Anterior cingulate cortex (tissue), 58 donors: ENCODE measurements at places on chromosomes 16 and 17.

DNA sequence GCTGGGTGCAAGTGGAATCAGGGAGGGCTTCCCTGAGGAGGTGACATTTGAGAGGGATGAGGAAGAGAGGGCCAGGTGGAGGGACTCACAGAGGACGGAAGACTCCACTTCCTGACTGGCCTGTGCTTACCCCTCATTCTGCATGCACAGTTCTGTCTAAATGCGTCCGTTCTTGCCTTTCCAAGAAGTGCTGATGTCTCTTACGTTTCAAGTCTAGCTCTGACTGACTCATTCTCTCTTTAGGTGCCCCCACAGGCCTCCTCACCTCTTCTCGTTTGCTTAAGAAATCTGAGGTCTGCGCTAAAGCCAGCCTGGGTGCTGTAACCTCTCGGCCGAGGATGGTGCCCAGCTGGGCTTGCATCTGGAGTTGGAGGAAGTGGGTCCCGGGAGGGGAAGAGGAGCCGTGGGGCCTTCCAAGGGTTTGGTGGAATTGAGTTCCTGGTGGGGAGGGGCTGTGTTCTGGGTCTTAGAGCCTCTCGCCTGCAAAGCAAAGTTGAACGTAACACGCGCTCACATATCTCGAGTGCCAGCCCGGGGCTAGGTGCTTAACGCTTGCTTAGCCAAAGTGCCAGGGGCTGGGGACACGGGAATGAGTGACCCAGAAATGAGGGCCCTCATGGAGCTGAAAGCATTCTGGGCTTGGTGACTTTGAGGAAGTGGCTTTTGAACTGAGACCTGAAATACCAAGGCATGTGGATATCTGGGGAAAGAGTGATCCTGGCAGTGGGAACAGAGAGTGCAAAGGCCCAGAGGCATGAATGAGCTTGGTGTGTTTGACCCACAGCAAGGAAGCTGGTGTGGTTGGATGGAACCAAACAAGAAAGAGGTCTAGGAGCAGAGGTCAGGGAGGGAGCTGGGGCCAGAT lies 4.8 kb downstream of the IL4R start:
- no peak for DNase-seq

DNA sequence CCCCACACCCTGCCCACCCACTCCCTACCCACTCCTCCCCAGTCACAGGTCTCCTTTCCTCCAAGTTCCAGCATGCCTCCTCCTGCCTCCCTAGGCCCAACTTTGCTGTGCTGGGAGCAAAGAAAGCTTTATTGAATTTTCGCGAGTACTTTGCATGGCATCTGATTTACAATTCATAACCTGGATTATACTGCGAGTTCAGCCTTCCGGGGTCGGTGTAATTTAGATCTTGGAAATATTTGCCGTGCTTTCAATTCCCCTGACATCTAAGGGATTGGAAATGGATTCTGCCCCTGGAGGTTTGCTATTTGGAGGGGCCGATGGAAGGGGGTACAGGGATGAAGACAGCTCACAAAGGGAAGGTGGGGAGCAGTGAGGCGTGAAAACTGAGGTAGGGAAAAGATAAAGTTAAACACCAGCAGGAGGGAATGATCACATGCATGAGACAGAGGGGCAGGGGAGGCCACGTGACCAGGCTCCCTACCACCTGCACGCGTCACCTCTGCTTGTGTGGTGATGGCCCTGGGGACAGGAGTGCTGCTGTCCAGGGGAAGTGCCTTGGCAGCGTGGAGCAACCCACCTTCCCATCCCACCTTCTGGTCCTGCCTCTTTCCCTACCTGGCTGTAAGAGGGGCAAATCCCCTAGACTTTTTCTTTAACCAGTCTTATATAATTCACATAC lies 132.3 kb upstream of the RPL38 start:
- DNase-seq, result no peak

- peak; percentile 43 for DNase-seq
These were observed 9.8 kb downstream of the SLC16A3 start for GRCh38 chr17:82238472-82239201.

DNA sequence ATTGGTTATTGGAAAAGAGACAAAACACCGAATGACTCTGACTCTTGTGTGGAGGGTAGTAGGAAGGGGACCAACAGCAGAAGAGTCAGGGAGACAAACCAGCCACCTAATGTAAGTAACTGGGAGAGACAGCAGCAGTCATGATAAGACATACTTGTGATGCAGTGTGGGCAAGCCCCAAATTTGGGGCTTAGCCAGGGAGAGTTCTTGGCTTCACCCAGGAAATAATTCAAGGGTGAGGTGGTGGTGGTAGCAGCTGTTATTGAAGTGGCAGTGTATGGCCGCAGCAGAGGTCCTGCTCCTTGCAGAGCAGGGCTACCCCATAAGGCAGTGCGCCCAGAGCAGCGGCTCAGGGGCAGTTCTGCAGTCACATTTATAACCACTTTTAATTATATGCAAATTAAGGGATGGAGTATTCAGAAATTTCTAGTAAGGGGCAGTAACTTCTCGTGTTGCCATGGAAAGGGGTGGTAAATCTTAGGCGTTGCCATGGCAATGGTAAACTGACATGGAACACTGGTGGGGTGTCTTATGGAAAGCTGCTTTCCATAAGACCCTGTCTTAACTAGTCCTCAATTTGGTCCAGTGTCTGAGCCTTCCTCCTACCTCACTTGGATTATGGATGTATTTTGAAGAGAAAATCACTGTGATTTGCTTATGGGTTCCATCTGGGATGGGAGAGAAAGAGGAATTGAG lies 317.1 kb downstream of the PHKB start:
- DNase-seq, result no peak

DNA sequence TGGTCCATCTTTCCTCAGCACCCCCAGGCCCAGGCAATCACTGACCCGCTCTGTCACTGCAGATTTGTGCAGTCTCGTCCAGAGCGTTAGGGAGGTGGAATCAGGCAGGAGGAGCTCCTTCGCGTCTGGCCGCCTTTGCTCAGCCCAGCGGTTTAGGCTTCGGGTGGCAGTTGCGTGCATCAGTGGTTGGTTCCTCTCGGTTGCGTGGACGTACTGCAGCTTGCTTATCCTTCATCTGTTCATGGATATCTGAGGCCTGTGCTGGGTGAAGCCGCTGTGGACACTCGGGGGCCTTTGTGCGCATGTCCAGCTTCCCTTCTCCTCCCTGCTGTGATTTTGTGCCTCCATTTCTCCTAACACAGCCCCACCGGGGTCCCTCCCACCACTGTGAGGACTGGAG lies 4.7 kb upstream of the P2RX1 start:
- no peak for DNase-seq

- DNase-seq, result no peak
These were observed 28.2 kb upstream of the KPNB1 start for GRCh38 chr17:47621293-47622179.

- DNase-seq, result peak; percentile 45
These were observed at the start of gene RNF112 for GRCh38 chr17:19410875-19411620. Gene RNF112, plus strand, starts transcription at chr17:19411232. Its CDS starts 177 bp downstream, at chr17:19411409.

DNA sequence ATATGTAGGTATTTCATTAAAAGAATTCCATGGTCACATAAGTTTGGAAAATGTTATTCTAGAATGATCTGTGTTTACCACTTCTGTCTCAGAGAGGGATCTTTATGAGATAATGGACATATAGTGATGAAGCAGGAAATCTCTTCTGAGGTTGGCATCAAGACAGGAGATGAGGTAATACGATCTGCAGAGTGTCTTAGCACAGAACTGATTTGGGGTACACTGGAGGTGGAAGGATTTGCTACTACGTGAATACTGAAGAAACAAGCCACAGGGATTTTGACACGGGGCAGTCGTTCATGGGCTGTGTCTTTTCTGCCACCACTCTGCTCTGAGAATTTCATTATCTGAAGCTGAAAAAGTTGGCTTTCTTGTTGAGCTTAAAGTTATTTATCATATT lies 5.5 kb downstream of the CBFB start:
- no peak for DNase-seq

GRCh38 chr17:73011016-73011486 lies 81.4 kb downstream of the SLC39A11 start:
- no peak for DNase-seq

GRCh38 chr16:13421726-13422125 lies 498.2 kb upstream of the ERCC4 start:
- no peak for DNase-seq

- DNase-seq, result no peak
These were observed 26.5 kb downstream of the PDIA2 start for GRCh38 chr16:309476-309875.

DNA sequence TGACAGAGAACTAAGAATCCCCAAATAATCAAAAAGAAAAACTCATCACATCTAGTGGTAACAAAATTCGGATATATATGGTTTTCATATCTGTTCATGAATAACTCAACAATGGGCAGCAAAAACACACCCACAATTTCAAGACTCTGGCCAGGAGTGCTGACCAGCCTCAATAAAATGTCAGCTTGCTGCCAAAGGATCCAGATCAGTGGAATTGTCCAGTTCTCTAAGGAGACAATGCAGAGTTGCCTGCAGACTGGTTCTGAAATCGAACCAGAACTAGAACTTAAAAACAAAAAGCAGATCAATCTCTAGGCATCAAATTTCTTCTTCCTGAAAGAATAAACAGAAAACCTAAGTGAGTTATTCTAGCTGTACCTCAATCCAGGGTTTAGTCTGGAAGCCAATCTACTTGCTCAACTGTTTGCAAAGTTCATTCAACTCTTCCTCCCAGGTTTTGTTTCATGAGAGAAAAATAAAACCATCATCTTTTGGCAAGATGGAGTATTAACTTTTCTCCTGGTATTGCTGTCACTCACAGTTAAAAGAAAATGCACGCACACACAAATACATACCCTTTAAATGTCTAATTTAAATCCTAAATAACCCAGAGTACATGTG lies 61.0 kb downstream of the CFDP1 start:
- DNase-seq, result no peak

- no peak for DNase-seq
These were observed 3.4 kb downstream of the TBC1D24 start for GRCh38 chr16:2478279-2478678.

DNA sequence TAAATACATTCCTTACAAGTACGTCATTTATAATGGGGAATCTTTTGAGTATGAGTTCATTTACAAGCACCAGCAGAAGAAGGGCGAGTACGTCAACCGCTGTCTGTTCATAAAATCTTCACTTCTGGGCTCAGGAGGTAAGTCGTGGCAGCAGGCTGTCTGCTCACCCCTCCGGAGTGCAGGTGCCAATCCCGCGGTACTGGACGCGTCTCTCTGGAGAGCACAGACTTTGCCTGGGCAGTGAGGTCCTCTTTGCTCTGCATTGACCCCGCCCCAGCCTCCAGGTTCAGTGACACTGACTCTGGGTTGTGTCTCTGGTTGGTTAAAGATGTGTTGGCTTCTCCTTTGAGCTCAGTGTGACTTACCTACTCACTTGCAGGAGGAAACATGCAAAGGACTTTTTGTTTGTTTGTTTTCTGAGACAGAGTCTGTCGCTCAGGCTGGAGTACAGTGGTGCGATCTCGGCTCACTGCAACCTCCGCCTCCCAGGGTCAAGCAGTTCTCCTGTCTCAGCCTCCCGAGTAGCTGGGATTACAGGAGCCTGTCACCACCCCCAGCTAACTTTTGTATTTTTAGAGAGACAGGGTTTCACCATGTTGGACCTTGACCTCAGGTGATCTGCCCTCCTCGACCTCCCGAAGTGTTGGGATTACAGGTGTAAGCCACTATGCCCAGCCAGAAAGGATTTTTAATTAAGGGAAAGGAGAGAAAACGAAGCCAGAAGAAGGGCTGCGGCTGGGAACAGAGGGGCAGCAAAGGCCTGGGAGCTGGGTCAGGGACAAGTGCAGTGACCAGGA lies 31.2 kb downstream of the RNF213 start:
- no peak for DNase-seq

DNA sequence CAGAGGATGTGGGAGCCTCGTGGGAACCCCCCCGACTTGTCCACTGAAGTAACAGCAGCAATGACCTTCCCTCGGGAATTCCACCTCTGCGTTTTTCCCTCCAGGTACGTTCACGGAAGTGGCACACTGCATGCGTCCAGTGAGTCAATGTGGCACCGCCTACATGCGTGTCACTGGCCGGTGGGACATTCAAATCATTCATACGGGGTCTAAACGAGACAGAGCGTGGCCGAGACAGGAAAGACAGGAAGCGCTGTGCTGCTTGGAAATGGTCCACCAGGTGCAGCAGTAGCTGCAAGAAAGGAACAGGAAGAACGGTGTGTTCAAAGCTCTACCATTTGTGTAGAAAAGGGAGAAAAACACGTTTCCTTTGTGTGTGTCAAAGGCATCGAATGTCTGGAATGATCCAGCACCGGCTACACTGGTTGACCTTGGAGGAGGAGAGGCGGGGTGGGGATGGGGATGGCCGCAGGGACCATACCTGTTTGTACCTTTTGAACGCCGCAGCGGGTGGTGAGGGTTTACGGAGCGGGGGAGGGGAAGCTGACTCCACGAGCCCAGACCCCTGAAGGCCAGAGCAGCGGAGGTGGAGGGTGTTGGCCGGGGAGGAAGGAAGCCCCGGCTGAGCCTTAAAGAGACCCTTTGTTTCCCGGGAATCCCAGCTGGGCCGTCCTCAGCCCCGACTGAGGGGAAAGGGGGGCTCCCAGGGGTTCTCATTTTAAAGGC lies 1.7 kb upstream of the PGAP6 start:
- no peak for DNase-seq

GRCh38 chr16:50970281-50970680 lies 180.8 kb downstream of the SALL1 start:
- no peak for DNase-seq

- DNase-seq, result no peak
These were observed 34.9 kb upstream of the DHX40 start for GRCh38 chr17:59530531-59530930.

- DNase-seq, result no peak
These were observed 5.0 kb upstream of the EFTUD2 start for GRCh38 chr17:44904001-44904984.

DNA sequence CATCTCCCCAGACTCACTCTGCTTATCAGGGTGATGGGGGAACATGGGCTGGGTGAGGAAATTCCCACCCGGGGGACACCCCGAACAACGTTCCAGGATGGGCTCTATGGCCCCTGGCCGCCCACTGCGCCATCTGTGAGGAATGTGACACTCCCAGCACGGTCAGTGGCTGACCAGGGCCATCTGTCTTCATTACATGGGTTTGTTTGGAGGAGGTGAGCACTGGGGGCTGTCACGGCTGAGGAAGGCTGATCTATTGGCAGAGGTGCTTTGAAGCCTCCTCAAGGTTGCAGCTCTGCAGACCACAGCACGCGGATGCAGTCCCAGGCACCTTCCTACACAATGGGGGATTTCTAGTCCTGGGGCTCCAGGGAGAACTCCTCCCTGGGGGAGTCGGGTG lies 214.1 kb upstream of the FOXF1 start:
- DNase-seq, result no peak
